ENCODE measurements at places on chromosomes 16 and 17.
A peak's percentile ranks its signal among the peaks of the same experiment; 100 is the strongest.

DNA sequence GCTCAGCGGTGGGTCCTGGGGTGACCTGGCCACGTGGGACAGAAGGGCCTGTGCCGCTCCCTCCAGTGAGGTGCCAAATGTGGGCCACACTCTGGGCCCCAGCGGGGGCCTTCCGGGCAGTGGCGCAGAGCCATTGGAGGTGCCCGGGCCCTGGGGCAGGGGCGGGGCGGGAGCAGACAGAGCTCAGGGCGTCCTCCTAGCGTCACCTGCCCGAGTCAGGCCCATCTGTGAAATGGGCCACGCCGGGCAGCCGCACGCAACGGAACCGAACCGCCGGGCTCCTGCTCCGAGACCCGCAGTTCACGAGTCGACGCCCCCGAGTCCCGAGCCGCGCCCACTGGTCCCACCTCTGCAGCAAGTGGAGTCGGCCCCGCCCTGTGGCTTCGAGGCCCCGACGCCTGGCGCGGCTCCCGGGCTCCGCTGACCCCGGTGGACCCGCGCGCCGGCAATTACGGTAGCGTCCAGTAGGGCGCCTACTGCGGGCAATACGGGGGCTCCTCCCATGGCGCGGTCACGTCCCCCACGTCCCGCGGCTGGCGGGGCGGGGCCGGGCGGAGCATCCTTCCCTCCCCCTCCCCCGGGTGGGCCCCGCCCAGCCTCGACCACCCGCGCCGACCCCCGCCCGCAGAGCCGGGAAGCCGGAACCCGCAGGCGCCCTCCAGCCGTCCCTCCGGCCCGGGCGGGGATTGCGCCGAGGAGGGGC is 1.9 kb downstream of the SLC16A3 start:
- DNase-seq: peak; percentile 60

DNA sequence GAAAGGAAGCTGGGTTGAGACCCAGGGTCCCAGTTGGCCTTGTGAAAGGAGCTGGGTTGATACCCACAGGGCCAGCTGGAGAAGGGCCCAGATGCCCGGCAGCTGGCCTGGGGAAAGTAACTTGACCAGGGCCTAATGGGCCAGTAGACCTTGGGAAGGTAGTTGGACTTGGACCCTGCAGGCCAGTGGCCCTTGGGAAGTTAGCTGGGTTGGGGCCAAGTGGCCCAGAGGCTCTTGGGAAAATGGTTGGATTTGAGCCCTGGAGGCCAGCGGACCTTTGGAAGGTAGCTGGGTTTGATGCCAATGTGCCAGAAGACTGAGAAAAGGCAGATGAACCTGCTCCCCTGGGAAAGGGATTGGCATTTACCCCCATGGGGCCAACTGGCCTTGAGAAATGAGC is 13.4 kb downstream of the CHTF8 start:
- DNase-seq: no peak

GRCh38 chr17:16378636-16379282 is 2.1 kb upstream of the UBB start:
- DNase-seq: no peak

DNA sequence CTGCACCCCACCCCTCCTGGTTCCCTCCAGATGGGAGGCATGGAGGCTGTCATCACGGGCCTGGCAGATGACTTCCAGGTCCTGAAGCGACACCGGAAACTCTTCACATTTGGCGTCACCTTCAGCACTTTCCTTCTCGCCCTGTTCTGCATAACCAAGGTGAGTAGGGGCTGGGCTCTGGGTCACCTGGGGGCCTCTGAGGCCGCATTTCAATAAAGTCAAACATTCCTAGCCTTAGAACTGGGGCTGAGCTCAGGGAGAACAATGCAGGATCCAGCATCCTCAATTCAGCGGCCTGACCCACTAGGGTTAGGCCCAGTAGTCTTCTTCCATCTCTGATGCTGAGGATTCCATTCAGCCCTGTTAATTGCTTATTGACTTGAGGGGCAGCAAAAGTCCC is 42.1 kb downstream of the SLC6A2 start:
- no peak for DNase-seq

DNA sequence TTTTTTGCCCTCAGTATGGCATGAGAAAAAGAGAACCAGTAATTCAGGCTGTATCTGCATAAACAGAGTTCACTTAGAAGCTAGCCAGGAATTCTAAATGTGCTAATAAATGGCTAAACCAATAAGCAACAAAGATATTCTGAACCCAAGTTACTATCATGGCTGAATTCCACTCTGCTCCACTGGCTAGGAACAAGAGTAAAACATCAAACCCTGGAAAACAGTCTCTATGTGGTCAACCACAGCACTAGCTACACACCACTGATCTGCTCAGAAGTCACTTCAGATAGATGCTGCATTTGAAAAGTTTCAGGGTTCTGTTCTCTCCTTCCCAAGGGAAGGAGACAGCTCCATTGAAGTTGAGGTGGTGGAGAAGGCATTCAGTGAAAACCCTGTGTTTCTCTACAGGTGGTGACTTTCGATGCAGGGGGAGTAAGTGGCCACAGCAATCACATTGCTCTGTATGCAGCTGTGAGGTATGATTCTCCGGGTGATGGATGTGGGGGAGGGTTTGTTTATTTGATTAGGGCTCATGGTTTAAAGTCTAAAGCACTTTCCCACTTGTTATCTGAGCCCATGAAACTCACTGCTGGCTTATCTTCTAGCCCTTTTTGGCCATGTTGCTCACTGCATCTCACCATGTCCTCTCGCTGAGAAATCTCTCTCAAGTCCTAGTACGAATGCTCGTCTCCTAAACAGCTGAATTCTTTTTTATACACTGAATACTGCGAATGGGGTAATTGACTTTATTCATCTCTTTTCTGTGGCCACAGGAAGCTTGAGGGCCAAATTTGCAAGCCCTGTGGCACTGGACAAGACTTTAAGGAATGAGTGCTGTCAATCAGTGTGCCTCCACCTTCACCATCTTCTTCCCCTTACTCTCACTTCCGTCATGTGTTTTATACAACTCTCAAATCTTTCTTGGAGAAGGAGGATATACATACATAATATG is 39.9 kb downstream of the CENPV start:
- DNase-seq: peak; percentile 64

DNA sequence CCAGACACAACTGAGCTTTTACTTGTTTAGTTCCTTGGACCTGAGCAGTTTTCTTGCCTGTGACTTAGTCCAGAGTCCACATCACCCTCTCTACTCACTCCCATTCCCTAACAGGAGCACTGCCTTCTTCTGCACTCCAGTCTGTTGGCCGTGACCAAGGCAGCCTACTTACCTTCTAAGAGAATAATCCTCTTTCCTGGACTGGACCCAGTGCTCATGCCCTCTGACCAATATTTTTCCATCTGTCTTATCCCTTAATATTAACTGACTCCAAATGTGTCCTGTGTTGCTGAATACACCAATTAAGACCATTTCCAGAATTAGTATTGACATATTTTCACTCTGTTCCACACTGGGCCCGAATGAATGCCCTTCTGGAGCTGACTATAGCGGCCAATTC is 681.0 kb upstream of the KIF2B start:
- no peak for DNase-seq

- no peak for DNase-seq
Observed at GRCh38 chr16:29680180-29680598, 1.2 kb downstream of the QPRT start.

DNA sequence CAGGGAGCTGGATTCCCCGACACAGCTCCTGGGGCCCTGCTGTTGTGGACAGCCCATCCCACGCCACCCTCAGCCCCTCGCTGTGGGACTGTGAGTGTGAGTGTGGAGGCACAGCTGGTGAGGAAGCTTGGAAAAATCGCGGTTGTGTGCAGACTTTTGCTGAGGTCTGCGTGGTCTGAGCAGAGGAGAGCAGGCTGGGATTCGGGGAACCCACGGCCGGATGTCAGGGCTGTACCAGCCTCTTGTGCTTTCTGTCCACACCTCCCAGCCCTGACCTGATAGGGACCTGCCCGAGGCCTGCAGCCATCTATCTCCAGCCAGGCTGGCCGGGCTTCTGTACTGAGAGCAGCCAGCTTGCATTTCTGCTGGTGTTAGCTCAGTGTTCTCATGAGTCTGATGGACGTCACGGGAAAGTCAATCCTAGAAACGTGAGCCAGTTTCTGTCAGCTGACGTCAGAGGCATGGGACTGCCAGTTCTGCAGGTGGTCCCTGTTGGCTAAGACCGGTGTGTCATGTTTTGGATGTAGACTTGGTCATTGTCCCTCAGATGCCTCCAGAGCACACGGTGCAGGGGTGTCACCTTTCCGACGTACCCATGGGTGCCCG is 72.8 kb upstream of the ZNF750 start:
- DNase-seq: no peak

GRCh38 chr17:39664581-39665561 is at the start of gene TCAP:
TSS of gene TCAP (plus strand) at chr17:39665349. CDS start at chr17:39665360, 11 bp downstream.
- no peak for DNase-seq

- DNase-seq: peak; percentile 46
Observed at GRCh38 chr16:50841081-50841886, 99.4 kb downstream of the CYLD start.

DNA sequence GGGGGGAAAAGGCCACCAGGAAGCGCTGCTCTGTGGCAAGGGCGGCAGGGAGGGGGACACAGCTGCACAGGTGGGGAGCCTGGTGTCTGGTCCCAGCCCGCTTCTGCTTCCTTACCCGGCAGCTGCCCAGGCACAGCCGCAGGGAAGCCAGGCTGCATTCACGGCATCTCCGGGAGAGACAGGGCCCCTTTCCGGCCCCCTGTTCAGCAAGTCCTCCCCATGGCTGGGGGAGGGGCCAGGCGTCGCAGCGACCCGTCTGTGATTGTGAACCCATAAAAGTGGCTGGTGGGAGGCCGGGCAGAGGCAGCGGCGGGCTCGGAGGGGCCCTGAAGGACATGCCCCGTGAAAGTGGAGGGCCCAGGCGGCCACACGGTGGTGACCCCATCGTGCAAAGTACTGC is 28.7 kb downstream of the SOX8 start:
- DNase-seq: no peak

DNA sequence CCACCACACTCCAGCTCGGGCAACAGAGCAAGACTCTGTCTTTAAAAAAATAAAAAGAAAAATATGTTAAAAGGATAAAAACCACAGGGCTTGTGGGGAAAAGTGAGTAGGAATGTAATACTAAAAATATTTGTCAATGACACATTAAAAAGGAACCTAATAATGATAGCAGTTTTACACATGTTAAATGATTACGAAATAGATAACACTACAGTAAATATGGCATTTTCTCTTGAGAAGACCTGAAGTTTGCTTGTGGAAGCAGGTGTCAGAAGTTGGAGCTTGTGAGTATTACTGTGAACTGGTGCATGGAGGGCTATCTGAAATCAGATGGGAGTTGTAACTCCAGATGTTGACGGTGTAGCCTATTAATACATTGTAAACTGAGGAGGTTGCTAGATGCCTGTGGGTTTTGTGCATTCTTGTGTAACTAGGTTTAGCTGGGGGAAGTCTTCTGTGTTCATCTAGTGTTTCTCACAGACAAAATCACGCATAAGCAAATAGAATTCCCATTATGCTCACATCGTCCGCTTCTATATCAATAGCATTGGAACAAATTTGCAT is 44.2 kb upstream of the CLEC18A start:
- DNase-seq: peak; percentile 91

GRCh38 chr17:30278032-30278431 is 13.7 kb downstream of the BLMH start:
- no peak for DNase-seq

DNA sequence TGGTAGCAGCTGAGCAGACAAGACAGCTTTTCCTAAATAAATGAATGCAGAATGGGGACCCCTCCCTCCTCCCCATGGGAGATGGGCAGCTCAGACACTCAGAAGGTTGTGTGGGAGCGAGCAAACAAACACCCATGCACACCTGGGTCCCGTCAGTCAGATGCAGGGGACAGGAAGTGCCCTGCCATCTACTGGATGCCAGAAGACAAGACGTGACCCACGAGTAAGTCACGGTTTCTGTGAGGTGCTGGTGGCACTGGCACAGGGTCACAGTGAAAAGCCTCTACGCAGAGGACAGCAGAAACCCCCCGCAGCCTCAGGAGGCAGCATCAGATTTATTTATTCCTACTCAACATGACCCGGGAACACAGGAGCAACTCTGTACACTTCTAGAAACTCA is 8.4 kb downstream of the HBQ1 start:
- no peak for DNase-seq

- peak; percentile 98 for DNase-seq
Observed at GRCh38 chr16:64475627-64476351, 646.1 kb downstream of the CDH11 start.

DNA sequence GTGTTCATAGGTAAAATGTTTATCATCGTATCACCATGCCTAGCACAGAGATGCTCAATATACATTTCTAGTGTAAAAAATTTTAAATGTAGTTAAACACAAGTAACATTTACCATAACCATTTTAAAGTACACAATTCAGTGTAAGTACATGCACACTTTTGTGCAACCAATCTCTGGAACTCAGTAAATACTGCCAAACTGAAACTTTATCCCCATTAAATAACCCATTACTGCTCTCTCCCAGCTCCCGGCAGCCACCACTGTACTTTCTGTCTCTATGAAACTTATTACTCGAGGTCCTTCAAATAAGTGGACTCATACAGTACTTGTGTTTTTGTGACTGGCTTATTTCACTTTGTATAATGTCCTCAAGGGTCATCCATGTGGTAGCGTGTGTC is 29.0 kb downstream of the RMI2 start:
- DNase-seq: no peak

DNA sequence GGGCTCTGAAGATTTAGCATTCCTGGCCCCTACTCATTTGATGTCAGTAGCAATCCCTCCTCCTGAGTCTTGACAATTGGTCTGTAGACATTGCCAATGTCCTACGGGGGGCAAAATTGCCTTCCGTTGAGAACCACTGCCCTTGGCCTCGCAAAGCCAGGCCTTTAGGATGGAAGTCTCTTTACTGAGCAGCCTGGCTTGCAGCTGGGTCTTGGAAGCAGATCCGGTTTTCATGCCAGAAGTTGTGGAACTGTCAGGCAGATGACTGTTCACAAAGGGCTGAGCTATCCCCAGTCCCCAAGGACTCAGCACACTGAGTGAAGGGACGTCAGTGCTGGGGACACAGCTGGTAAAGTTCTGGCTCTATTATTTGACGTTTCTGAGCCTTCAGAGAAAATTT is 83.2 kb downstream of the WSCD1 start:
- no peak for DNase-seq

DNA sequence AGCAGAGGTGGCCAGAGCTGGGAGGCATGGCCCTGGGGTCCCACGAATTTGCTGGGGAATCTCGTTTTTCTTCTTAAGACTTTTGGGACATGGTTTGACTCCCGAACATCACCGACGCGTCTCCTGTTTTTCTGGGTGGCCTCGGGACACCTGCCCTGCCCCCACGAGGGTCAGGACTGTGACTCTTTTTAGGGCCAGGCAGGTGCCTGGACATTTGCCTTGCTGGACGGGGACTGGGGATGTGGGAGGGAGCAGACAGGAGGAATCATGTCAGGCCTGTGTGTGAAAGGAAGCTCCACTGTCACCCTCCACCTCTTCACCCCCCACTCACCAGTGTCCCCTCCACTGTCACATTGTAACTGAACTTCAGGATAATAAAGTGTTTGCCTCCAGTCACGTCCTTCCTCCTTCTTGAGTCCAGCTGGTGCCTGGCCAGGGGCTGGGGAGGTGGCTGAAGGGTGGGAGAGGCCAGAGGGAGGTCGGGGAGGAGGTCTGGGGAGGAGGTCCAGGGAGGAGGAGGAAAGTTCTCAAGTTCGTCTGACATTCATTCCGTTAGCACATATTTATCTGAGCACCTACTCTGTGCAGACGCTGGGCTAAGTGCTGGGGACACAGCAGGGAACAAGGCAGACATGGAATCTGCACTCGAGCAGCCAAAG is 2.3 kb downstream of the CSF3 start:
- DNase-seq: no peak

- DNase-seq: peak; percentile 66
Observed at GRCh38 chr17:76866774-76867577, 1.2 kb upstream of the MGAT5B start.

GRCh38 chr16:72924537-72924926 is 123.4 kb downstream of the ZFHX3 start:
- DNase-seq: no peak
